ENCODE measurements at places on chromosomes 1 and 21.
A peak's percentile ranks its signal among the peaks of the same experiment; 100 is the strongest.

- DNase-seq: peak; percentile 24
Observed at GRCh38 chr1:214670098-214670497, 67.1 kb downstream of the CENPF start.

GRCh38 chr1:191176131-191176530 is 698.5 kb upstream of the BRINP3 start:
- DNase-seq: no peak

GRCh38 chr21:32257962-32258785 is 20.7 kb downstream of the MIS18A start:
- peak; percentile 81 for DNase-seq

- DNase-seq: no peak
Observed at GRCh38 chr1:22104094-22104493, 38.8 kb downstream of the WNT4 start.

- no peak for DNase-seq
Observed at GRCh38 chr1:76876655-76877395, 9.5 kb downstream of the ST6GALNAC5 start.

GRCh38 chr1:64116537-64116936 is 86.9 kb upstream of the UBE2U start:
- DNase-seq: no peak

GRCh38 chr21:26795412-26795805 is 49.8 kb downstream of the ADAMTS1 start:
- no peak for DNase-seq

DNA sequence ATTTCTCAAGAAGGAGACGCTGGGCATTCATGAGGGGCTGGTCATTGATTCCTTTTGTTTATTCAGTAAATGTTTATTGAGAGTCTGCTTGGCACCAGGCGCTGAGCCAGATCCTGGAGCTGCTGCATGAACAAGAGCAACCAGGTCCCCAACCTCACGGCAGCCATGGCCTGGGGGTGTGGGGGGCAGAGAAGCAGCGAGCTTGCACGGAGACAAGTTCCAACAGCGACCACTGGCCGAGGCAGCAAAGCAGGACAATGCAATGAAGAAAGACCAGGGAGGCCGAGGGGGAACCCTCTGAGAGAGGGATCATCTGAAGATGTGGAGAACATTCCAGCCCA is 7.5 kb downstream of the KCNAB2 start:
- no peak for DNase-seq

DNA sequence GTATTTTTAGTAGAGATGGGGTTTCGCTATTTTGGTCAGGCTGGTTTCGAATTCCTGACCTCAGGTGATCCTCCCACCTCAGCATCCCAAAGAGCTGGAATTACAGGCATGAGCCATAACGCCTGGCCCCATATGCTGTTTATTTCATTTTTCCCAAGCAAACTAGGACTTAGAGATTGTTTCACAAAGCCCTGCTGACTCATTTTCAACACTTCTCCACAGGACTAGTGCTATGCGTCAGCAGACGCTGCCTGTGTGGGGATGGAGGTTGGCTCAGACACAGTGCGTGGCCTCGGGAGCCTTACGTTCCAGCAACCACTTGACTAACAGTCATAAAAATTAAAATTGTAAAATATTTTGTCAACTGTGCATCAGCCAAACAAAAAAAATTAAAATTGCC is 22.7 kb downstream of the PKNOX1 start:
- peak; percentile 92 for DNase-seq

DNA sequence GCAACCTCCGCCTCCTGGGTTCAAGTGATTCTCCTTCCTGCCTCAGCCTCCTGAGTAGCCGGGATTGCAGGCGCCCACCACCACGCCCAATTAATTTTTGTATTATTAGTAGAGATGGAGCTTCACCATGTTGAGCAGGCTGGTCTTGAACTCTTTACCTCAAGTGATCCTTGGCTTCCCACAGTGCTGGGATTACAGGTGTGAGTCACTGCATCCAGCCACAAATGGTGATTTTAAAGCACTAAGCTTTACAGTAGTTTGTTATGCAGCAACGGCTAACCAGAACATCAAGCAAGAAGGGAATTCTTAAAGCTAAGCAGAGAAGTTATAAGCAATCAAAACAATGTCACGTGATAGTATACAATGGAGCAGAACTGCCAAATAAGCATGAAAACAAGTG is 65.7 kb downstream of the NVL start:
- DNase-seq: no peak

DNA sequence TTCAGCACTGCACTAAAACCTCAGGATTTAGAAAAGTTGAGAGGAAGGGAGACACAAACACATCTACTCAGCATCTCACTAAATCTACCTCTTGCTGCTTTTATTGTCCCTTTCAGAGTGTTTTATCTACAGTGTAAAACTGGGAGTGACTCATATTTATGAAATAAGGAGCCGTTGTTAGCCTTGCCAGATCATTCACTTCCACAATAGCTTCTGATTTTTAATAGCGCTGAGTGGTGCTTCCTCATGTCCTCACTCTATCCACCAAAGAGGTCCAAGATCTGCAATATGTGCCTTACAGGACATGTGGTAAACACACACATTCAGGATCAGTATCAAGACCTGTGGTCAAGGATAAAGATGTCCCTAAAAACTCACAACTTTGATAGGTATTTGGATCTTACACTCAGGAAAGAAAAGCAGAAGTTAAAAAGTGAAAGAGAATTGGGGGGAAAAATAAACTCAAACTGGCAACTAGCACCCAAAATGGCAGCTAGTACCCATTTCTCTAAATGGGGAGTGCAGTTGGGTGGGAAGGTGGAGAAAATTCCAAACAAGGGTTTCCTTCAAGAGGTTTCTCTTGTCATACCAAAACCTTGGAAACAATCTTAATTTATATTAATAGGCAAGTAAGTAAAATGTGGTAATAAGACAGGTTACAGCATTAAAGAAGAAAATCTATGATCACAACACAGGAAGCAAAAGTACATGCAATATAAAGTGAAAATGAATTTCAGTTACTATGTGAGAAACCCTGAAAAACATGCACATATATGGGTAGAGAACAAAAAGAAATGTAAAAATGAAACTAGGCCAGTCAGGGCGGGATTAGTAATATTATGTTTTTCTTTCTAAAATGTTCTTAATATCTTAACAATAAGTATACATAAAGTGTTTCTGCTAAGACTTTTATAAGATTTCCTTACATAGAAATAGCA is 15.9 kb downstream of the DUSP10 start:
- peak; percentile 24 for DNase-seq

- no peak for DNase-seq
Observed at GRCh38 chr1:83554174-83554573, 444.8 kb downstream of the TTLL7 start.

DNA sequence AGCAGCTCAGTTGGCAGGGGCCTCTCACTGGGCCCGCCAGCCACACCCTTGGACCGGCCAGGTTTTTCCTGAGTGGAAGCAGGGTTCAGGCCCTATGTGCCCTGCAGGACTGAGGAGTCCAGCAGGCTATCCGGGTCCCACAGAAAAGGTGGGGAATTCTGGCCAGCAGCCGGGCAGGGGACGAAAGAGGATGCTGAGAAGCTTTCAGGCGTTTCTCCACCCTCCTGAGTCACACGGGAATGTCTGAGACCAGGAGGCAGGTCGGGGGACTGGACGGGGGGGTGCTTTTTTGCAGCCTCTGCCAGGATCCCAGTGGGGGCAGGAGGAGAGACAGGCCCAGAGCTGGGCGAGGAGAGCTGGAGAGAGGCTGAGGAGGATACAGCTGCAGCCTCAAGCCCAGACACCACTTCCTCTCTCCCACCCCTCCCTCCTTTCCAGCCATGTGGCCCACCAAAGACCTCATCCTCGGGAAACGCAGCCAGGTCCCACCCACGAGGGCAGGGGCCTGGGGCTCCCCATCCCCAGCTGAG is 105.4 kb downstream of the SPSB1 start:
- DNase-seq: peak; percentile 84

GRCh38 chr21:45269861-45270260 is 17.8 kb downstream of the POFUT2 start:
- DNase-seq: no peak

- DNase-seq: no peak
Observed at GRCh38 chr1:113533061-113533460, 142.7 kb downstream of the MAGI3 start.

DNA sequence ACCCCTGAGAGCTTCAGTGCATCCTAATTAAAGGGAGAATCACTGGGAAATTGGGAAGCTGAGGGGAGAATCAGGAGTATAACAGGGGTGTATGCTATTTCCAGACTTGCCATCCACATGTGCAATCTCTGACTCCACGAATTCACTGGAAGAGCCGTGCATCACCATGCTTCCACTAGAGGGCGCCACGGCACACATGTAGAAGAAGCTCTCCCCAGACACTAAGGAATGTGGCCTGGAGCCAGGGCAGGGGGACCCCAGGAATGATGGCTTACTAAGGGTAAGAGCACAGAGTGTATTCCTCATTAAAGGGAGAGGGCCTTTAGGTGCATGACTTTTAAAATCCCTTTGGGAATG is 81.5 kb downstream of the ABCA4 start:
- DNase-seq: peak; percentile 72
